ENCODE measurements at places on chromosomes 2 and 18. TPM values are rescaled to one million over a fixed set of nuclear protein-coding genes. Genes with fewer than 3 reads are reported as not detected.

GIGYF2 gene
- 46.4 TPM for total RNA-seq

FEV gene
- total RNA-seq = not detected

UGT1A5 gene
- not detected for total RNA-seq

STRADB gene
- total RNA-seq = 55.7 TPM

POTEC gene
- total RNA-seq = under 0.01 TPM

DNER gene
- 0.86 TPM for total RNA-seq

HAAO gene
- total RNA-seq = 1.6 TPM

TSGA10 gene
- 1.9 TPM for total RNA-seq

SERPINB13 gene
- total RNA-seq = not detected

NR4A2 gene
- total RNA-seq = not detected

TNFRSF11A gene
- total RNA-seq = under 0.01 TPM

ARL5A gene
- 59.6 TPM for total RNA-seq

MATN3 gene
- 3.9 TPM for total RNA-seq

TFCP2L1 gene
- not detected for total RNA-seq

REG1A gene
- total RNA-seq = not detected

TUBA3E gene
- total RNA-seq = not detected

CCDC148 gene
- 0.32 TPM for total RNA-seq

GRB14 gene
- not detected for total RNA-seq

USP40 gene
- total RNA-seq = 28.3 TPM

LINC00305 gene
- not detected for total RNA-seq

RNU2-63P gene
- total RNA-seq = not detected

SOX11 gene
- under 0.01 TPM for total RNA-seq

TMEM127 gene
- total RNA-seq = 29.6 TPM

WDR35 gene
- total RNA-seq = 13.0 TPM

REG3G gene
- total RNA-seq = not detected

SLC1A4 gene
- 7.8 TPM for total RNA-seq

NAT8 gene
- not detected for total RNA-seq

SIGLEC15 gene
- total RNA-seq = 0.43 TPM

C18orf54 gene
- total RNA-seq = 6.0 TPM

SLC8A1 gene
- total RNA-seq = 98.9 TPM

SPHKAP gene
- total RNA-seq = under 0.01 TPM

CCBE1 gene
- 7.4 TPM for total RNA-seq

TUBA4B gene
- total RNA-seq = not detected

SCN9A gene
- 72.1 TPM for total RNA-seq

SPATA3 gene
- total RNA-seq = not detected

SH2D6 gene
- not detected for total RNA-seq

PPIL3 gene
- 28.0 TPM for total RNA-seq

CD207 gene
- not detected for total RNA-seq

MRPL53 gene
- total RNA-seq = 21.2 TPM

CFAP65 gene
- total RNA-seq = not detected

SERPINB7 gene
- 6.1 TPM for total RNA-seq
